IMR-90 (cell line): ENCODE measurements at places on chromosomes 1 and 21. TPM values are rescaled to one million over a fixed set of nuclear protein-coding genes. Genes with fewer than 3 reads are reported as not detected.
A peak's percentile ranks its signal among the peaks of the same experiment; 100 is the strongest.

The KRTAP27-1 gene
- not detected in 2 replicates for total RNA-seq

GRCh38 chr1:113809670-113810602 lies 2.3 kb downstream of the RSBN1 start:
- H3K36me3 ChIP-seq, result no peaks in the 10 kb centered on the region
- DNase-seq, result peak; percentile 50
- no peak overlapping the region for H3K27ac ChIP-seq
- peaks cover 6% of the 10 kb centered on the region for H3K4me1 ChIP-seq

DNA sequence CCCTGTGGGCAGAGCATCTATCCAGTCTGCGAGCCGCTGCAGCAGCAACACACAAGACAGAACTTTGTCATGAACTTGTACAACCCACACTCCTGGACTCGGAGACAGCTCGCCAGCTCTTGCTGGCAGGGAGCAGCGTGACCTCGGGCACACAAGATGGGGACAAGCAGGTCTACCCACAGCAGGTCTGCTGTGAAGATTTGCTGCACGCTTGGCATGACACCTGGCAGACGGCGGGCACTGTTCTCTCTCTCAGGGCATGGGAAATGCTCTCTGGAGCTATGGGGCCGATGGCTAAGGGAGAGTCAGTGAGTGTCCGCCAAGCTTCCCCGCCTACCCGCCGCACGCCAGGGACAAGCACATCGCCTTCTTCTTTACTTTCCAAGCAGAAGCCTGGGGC lies 90.0 kb downstream of the STUM start:
- no peak overlapping the region for H3K4me3 ChIP-seq
- H3K4me1 ChIP-seq, result peaks cover 8% of the 10 kb centered on the region
- H3K36me3 ChIP-seq, result no peaks in the 10 kb centered on the region; the same call in 1 of the 2 replicates
- H3K27ac ChIP-seq, result no peak overlapping the region
- DNase-seq, result no peak

- no peak overlapping the region for H3K4me3 ChIP-seq
- H3K27ac ChIP-seq, result no peak overlapping the region
These were observed 207.1 kb downstream of the HIVEP3 start for GRCh38 chr1:41711581-41711980.

GRCh38 chr1:119808491-119808890 lies 2.8 kb downstream of the REG4 start:
- H3K4me3 ChIP-seq, result no peak overlapping the region
- no peaks in the 10 kb centered on the region for H3K36me3 ChIP-seq
- peaks cover 12% of the 10 kb centered on the region for H3K27me3 ChIP-seq
- no peak overlapping the region for H3K27ac ChIP-seq
- peak; percentile 62 for DNase-seq
